ENCODE measurements at places on chromosomes 1 and 21.

- no peak for ATAC-seq
Observed at GRCh38 chr1:164635803-164636731, 77.1 kb downstream of the PBX1 start.

- no peak for ATAC-seq
Observed at GRCh38 chr1:15923241-15923640, 52.7 kb downstream of the ZBTB17 start.

DNA sequence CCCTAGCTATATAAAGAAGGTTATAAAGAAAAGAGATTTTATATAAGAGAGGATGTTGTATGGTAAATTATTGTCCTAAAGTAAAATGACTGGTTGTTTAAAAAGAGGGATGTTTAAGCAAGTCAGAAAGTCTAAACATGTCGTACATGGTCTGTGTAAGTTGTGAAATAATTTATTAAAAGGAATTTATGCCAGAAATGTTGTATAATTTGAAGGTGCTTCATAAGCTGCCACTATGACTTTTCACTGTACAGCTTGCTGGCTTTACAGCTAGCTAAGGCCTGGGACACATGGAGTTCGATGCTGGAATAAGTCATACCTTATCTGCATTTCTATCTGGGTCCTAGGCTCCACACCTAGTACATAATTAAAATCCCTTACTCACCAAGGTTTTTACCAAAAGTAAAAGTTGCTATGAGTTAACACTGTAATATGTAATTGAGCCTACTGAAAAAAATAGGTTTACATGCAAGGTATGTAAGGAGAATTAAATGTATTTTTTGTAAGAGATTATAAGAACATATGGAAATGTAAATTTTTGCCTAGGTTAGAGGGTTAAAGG lies 59.0 kb upstream of the EDEM3 start:
- no peak for ATAC-seq

DNA sequence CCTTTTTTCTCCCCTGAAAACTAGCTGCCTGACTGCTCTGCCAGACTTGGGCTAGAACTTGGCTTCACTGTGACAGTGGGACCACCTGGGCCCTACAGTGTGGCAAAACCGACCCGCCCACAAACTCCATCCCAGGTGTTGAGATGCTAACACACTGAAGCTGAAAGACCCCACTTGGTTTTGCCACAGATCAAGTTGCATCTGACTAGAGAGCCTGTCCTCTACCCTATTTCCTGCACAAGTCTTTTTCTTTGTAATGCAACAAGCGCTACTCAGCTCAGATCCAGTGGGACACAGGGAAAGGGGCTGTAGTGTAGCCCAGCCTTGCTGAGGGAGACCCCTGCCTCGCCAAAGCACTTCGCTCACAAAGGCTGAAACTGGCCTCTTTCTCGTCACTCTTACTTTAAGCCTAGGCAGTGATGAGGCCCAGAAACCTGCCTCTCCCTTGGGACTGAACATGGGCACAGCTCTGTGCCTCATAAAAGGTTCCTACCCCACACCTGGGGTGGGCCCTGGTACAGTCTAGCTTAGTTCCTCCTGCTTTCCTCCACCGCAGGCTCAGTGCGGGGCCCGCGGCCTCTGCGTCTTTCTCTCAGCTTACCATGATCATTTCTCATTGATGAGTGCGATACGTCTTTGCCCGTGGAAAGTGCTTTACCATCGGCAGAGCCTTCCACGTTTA lies 9.7 kb downstream of the ALPL start:
- ATAC-seq = no peak

- ATAC-seq = peak; percentile 72
Observed at GRCh38 chr1:37434292-37435225, 39.8 kb upstream of the ZC3H12A start.

DNA sequence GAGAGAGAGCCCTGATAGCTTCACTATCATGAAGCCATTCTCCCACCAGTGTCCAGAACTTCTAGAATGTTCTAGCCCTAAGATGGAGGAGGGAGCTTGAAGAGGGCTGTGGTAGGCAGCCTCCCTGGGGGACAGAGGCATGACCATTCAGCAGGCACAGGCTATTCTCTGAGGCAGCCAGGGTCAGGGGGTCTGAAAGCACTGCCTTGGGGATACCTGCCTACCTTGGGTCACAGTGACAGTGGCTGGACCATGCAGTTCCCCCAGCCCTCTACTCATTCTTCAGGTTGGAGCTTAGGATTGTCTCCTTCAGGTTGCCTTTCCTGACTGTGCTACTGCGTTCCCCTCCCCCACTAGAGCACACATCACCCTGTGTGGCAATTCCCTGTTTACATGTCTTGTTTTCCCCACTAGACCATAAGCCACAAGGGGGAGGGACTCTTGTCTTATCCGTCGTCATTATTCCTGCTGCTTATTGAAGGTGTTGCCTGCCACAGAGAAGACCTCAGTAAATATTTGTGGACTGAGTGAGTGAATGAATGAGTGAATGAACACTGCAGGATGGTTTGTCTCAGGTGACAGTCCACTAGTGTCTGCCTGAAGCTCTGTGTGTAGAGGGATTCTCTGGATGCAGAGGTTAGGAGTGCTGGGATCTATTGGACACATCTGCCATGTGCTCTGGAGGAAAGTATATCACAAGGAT lies 5.2 kb downstream of the ZDHHC18 start:
- ATAC-seq = no peak

DNA sequence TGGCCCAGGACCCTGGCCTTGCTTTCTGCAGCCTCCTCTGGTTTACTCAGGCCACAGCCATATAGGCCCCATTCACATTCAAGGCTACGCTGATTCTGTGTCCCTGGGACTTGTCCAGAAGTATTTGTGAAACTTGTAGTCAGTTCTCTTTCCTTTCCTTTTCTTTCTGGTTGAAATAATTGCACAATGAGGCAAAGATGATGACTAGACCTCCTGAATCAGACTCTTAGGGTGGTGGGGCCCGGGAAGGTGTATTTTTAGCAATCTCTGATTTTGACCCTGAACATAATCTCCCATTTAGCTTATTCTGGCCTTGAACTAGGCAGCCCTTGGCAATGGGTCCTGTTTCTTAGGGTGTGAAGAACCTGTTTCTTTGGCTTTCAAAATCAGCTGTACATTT lies 39.9 kb downstream of the STUM start:
- ATAC-seq = peak; percentile 64

- ATAC-seq = no peak
Observed at GRCh38 chr1:208654241-208654640, 410.1 kb upstream of the PLXNA2 start.

- peak; percentile 53 for ATAC-seq
Observed at GRCh38 chr1:40848530-40849189, 13.5 kb downstream of the CITED4 start.

GRCh38 chr1:2229911-2230731 lies 2.0 kb downstream of the SKI start:
- ATAC-seq = no peak

- no peak for ATAC-seq
Observed at GRCh38 chr1:206735553-206736031, 35.0 kb upstream of the IL19 start.

- no peak for ATAC-seq
Observed at GRCh38 chr1:23126801-23127200, 41.9 kb downstream of the LUZP1 start.

GRCh38 chr1:28509705-28510272 lies 3.9 kb downstream of the RCC1 start:
- no peak for ATAC-seq
